BJ (cell line): ENCODE measurements at places on chromosomes 5 and 9. TPM values are rescaled to one million over a fixed set of nuclear protein-coding genes. Genes with fewer than 3 reads are reported as not detected.

DNA sequence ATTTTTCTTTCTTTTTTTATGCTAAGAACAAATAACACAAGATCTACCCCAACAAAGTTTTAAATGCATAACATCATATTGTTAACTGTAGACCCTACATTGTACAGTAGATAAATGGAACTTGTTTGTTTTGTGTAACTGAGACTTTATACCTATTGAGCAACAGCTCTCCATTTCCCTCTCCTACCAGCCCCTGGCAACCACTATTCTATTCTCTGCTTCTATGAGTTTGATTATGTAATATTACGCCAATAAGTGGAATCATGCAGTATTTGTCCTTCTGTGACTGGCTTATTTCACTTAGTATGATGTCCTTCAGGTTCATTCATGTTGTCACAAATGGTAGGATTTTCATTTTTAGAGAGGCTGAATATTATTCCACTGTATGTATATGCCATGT lies 308.2 kb upstream of the PRR16 start:
- no peak for DNase-seq

CAMK2A gene
- 0.09 and 0.11 TPM in 2 replicates for polyA plus RNA-seq

DNA sequence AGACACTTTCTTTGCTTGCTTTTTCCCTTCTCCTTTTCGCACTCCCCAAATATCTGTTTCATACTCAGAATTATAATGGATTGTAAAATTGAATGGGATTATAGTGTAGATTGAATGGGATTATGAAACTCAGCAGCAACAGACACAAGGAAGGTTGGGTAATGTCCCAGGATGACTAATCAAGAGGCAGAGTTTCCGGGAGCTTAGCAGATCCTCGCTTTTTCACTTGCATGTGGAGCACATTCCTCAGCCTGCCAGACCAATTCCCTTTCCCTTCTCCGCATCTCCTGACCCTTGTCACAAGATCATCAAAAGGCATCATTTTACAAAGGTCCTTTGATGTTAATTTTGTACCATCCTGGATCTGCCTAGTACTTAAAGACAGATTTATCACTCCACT lies 55.1 kb upstream of the SLC1A1 start:
- DNase-seq, result no peak

PCDHB5 gene
- polyA plus RNA-seq, result 0.18 and 0.22 TPM in 2 replicates
